ENCODE measurements at places on chromosomes 7 and 10.

DNA sequence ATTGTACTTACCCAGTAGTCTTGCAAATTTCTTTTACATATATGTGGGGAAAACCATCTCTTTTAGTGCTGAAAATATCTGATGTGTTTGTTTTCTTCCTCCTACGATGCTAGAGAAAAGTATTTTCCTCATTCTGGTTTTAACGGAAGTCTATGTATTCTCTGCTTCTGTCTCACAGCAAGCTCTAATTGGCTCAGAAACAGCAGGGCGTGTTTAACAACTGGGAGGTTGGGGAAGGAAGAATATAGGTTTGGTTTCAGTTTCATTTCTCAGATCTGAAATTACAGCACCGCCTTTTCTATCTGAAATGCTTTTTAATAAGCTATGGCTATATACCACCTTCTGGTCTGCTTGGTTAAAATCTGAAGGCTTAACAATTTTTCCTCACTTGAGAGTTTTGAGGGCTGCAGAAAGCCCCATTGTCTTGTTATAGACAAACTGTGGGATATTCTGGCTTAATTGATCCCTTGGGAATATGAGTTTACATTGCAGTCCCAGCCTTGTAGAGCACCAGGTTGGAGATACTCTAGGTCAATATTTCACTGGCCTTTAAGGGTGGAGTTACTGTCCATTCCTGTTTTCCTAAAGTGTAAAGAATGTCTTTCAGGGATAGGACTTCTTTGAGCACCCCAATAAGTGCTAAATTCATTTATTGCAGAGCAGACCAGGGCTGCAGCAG is at the start of gene SAMD9:
TSS of gene SAMD9 (minus strand) at position 128 of the 679 bp plus-strand sequence. CDS start 11,882 bp downstream, outside the sequence.
- peak; percentile 88 for DNase-seq

DNA sequence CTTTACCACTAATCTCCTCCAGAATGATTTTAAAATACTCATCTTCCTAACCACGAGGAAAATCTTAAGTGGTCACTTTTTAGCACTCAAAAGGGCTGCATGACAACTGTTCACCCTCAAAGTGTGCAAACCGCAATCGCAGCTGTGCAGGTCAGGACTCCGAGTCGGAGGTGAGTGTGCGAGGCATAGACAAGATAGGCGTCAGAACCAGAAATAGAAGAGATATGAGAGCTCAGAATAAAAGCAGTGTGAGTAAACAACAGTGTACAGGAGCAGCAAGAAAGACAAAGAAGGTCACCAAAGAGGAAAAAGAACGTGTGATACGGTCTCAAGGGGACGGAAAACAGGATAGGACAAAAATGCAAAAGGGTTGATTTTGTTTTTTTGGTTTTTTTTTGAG is 17.5 kb upstream of the ENO4 start:
- no peak for DNase-seq

DNA sequence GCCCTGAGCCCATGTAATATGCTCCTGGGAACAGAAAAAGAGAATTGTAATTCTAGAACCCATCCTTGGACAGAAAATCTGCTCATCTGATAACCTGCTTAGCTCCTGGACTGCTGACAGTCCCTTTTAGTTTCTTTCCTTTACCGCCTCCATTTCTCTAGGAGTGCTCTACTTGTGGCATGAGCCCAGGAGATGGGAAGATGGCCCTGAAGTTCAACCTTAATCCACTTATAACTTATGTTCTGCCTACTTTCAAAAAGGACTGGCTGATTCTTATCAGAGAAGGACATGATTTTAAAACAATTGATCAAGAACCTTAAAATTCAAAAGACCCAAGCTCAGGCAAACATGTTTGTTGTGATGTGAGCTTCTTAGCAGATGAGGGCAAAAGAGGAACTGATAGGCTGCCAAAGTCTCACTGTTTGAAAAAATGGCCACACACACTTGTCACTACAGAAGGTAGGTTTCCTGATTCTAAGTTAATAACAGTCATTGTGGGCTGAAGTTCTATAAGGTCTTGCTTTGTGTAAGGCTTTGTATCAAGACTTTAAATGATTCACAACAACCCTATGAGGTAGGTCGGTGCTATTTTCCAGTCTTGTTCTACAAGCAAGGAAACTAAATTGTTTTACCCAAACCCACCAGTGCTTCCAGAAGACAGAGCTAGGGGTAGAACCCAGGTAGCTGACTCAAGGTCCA is 94.3 kb upstream of the AFAP1L2 start:
- DNase-seq: no peak

- no peak for DNase-seq
Observed at GRCh38 chr10:11505639-11506038, 105.8 kb downstream of the USP6NL start.

DNA sequence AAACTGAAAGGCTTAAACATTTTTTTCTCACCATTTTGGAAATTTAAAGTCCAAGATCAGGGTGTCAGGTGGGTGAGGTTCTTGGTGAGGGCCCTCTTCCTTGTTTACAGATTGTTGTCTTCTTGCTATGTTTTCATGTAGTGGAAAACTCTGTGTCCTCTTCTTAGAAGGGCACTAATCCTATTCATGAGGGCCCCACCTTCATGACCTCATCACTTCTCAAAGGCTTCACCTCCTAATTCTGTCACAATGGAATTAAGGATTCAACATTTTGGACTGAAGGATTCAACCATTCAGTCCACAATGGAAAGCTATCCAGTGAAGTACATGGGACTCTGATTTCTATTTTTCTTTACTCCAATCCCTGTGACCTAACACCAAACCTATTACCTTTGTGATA is 27.3 kb downstream of the MACC1 start:
- no peak for DNase-seq

DNA sequence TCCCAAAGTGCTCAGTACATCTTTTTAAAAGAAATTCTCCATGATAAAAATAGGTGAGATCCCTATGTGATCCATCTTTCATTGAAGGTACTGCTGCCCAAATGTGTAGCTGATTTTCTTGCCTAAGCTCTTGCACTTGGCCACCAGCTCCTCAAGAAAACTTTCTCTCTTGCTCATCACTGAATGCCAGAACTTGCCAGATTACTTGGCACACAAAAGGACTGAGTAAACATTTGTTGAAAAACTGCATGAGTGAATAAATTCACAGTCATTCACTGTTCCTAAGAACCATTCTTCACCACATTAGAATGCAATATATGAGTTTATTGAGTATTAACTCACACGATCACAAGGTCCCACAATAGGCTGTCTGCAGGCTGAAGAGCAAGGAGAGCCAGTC is 99.9 kb downstream of the TRIL start:
- DNase-seq: no peak

Measured in LoVo (cell line).